ENCODE measurements at places on chromosomes 6 and 20.

- DNase-seq, result no peak
These were observed 9.2 kb downstream of the ATG5 start for GRCh38 chr6:106316375-106316766.

- DNase-seq, result no peak
These were observed 381 bp upstream of the BICRAL start for GRCh38 chr6:42781546-42781795.

- no peak for DNase-seq
These were observed at the start of gene ESR1 for GRCh38 chr6:151807513-151808370. TSS of gene ESR1 (plus strand) at chr6:151807682. CDS start at chr6:151807913, 231 bp downstream.

DNA sequence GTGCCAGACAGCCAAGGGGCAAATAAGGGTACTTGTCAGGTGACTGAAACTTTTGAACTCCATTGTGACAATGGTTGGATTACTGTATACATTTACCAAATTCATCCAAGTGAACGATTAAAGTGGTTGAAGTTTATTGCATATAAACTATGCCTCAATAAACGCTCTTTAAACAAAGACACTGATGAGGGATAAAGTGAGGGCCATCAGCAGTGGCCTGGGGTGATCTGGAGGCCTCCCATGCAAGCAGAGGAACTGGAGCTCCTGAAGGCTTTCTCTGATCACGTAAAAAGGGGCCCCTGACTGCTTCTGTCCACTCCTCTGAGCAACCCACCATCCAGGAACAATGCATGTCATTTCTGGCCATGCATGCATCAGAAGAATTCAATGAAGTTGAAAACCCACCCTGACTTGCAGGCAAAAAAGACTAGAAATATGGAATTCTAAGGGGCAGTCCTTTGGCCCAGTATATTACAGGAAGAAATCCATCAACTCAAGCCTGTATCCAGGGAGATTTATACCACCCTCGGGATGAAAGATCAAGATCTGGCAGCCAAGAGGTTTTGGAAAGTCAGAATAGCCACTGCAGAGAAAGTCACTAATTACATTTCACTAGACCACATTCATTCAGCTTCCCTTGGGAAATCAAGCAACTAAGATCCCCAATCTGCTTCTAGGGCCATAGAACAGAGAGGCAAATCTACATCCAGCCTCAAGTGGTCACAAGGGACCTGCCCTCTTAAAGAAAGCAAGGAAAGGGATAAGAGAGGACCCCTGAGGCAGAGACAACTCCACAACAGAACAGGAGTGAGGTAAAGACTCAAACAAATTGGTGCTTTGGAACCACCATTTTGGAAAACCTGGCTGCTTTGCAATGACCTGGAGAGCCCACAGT, 31.7 kb upstream of the RAB22A start:
- no peak for DNase-seq

DNA sequence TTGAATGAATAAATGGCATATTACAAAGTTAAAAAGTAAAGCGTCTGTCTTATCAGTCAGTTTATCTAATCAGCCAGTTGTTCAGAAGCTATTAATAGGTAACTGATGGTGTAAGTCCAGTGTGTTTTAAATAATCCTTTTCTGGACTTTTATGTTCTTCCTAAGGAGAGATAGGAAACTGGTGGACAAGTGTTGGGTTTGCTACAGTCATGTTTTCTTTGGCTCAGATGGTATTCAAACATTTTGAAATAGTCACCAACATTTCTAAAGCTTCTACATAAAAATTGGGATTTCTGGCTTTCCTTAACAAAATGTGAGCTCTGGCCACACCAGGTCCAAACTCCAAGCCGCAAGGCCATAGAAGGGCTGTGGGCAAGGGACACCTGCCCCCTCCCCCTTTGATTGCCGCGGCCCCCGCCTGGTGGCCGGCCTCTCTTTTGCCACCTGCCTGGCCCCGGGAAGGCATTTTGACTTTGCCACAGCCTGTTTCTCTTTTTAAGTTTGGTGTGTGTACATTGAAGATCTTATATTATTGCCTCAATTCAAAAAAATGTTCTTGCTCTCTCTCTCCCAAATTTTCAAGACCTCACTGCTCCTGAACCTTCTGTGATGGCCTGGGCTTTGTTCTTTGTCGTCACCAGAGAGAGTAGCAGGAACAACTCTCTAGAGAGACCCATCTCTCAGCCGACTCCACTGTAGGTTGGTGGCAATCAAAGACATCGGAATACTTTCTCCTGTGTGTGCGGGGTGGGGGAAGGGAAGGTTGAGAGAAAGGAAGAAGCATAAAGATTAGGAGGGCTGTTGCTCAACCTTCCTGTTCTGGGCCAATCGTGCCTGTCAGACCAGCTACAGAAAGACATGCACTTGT, 84.0 kb upstream of the ZNF217 start:
- DNase-seq, result no peak

DNA sequence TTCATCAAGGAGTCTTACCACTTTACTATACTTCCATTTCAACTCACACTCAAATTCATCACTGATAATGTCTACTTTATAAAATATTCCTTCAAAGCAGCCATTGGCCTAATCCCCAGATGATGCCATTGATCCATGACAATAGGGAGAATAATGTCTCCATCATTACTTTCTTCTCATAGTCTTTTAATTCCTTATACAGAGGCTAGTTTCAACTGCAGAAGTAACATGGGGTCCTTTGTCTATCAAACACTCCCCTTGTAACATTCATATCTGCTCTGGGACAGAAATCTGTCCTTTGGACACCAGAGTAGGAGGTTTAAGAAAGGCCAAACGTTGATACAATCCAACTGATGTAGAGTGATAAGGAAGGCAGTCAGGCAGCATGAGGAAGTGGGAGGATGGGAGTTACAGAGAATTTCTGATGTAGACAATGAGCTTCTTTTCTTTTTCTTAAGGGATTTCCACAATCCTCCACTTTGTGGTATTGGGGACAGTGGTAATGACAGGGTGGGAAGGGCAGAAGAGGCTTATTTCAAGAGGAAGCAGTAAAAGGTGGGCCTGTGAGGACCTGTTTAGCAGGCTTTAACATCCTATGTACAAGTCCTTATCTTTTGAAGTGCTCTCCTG, 18.9 kb upstream of the HLA-DOA start:
- DNase-seq, result no peak

DNA sequence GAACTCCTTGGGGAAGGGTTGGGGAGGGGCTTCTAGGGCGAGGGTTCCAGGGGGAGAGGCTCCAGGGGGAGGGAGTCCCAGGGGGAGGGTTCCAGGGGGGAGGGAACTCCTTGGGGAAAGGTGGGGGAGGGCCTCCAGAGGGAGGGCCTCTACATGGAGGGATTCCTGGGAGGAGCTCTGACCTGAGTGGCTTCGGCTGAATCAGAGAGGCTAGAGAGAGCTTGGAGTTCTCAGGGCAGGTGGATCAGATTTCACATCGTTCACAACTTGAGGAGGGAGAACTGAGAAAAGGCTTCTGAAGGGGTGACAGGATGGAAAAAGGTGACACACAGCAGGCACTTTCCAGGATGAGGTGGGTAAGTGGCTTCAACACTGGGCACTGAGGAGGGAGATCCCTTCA, 49.1 kb downstream of the DAAM2 start:
- DNase-seq, result no peak

- no peak for DNase-seq
These were observed 89.9 kb upstream of the RALGAPA2 start for GRCh38 chr20:20802328-20802727.

DNA sequence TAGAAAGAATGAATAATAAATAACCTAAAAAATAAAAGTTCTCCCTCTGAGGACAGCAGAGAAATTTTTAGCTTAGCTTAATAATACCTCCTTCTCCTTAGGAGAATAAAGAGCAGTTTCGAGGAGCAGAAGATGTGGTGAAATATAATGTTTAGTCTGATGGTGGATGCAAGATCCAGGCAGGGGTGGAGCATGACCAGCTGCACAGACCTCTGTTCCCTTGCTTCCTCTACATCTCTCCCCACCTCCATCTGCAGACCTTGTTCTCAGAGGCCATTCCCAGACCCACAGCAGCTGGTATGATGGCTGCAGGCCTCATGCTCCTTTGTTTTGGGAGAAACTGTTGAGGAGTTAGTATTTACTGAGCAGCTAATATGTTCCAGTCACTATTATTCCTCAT, 1.5 kb downstream of the BTN3A2 start:
- no peak for DNase-seq

DNA sequence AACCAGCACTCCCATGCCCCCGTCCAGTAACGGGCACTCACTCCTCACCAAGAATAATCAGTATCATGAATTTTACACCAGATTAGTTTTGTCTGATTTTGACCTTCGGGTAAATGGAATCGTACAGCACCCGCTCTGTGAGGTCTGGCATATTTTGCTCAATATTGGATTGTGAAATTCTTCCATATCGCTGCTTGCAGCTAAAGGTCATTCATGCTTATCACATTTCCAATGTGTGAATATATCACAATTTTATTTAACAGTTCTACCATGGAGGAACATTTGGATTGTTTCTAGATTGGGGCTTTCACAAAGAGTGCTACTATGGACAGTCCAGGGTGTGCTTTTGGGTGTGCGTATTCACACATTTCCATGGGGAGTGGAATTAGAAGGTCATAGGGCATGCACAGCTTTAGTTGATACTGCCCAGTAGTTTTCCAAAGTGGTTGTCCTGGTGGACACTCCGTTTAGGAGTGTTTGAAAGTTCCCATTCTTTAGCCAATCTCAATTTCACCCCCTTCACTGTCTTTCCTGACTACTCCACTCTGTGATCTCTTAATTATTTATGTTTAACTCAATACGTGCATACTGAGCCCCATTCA, 86.6 kb downstream of the ISM1 start:
- DNase-seq, result no peak

DNA sequence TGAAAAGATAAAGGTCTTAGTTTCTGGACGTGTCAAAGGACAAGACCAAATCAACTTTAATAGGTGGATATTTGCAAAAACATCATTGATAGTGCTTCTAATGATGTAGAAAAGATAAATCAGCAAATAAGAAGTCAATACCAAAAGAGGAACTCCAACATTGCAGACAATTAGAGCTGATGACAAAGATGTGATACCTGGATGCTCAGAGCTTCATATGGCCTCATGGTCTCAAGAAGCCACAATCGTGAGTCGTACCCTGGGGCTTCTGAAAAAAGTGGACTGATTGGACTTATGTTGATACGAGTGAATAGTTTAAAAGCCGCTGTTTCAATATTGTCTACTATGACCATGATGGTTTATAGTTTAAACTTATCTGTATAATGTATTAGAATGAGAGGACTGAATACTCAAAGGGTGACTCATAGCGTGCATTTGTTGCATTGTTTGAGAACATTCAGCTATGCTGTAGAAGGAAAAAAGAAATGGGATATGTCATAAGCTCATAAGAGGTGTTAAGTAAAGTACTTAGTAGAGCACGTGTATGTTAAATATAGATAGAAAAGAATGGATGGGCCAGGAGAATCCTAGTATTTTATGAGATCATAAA, 54.6 kb upstream of the RIPOR2 start:
- no peak for DNase-seq

GRCh38 chr6:89489078-89489477, 56.1 kb downstream of the ANKRD6 start:
- DNase-seq, result no peak

- DNase-seq, result no peak
These were observed 161.9 kb downstream of the DHX35 start for GRCh38 chr20:39124064-39124463.

Measured in T-helper 1 cell (primary cell).